ENCODE measurements at places on chromosomes 4 and X.

- DNase-seq, result no peak
Observed at GRCh38 chr4:6788123-6788522, 5.6 kb downstream of the KIAA0232 start.

DNA sequence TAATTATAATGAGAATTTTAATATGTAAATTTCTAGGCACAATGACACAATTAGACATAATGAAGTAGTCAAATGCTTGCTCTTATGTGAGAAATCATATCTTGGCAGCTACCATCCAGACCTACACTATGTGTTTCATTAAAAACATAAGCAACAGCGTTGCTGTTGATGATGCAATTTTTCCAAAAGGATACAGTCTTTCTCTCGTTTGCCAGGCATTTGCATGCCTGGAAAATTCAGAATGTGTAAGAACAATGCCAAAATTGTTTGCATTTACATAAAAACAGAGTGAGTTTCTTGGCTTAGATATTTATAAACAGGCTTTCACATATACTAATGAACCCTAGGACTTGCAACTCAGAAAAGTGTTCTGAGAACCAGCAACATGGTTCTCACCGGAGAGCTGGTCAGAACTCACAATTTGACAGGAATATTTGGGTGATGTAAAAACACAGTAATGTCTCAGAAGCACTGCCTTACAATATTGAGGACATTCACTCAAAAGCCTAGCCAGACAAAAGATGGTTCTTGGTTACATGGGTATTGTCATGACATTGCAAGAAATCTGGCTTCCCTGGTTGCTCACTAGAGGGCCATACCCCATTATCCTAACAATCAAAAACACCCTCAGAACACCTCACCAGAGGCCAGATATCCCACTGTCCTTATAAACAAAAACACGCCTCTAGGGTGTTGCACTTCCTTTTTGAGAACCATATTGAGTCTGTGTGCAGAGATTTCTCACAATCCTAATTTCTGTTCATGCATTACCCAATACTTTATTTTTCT, 1029.0 kb upstream of the AGA start:
- no peak for DNase-seq

- peak; percentile 4 for DNase-seq
Observed at GRCh38 chr4:184448821-184449220, 25.5 kb downstream of the IRF2 start.

GRCh38 chr4:147994076-147994475, 262.2 kb downstream of the ARHGAP10 start:
- no peak for DNase-seq

GRCh38 chr4:79292008-79292407, 33.9 kb downstream of the NAA11 start:
- no peak for DNase-seq

DNA sequence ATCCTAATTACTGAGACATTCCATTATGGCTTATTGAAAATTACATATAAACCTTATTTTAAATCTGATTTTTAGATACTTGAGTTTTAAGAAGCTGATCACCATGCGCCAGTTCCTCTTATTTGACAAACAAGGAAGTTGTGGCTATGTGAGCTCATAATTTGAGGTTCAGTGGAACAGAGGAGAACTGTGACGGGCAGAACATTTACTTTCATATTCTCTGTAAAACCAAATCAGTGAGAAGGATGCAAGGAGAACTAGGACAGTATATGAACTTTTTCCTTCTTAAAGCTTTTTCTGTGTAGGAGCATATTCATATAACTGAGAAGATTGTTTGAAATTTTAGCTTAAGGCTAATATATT, 25.3 kb downstream of the STIM2 start:
- DNase-seq, result peak; percentile 23

- no peak for DNase-seq
Observed at GRCh38 chr4:22502895-22503814, 12.7 kb downstream of the ADGRA3 start.

DNA sequence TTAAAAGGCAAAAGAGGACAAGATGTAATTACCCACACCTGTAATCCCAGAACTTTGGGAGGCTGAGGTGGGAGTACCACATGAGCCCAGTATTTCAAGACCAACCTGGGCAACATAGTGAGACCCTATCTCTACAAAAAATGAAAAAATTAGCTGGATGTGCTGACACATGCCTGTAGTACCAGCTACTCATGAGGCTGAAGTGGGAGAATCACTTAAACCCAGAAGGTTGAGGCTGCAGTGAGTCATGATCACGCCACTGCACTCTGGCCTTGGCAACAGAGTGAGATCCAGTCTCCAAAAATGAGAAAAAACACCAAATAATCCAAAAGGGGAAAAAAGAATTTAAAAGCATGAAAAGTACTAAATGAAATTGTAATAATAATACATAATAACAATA, 30.8 kb downstream of the NR0B1 start:
- peak; percentile 37 for DNase-seq

DNA sequence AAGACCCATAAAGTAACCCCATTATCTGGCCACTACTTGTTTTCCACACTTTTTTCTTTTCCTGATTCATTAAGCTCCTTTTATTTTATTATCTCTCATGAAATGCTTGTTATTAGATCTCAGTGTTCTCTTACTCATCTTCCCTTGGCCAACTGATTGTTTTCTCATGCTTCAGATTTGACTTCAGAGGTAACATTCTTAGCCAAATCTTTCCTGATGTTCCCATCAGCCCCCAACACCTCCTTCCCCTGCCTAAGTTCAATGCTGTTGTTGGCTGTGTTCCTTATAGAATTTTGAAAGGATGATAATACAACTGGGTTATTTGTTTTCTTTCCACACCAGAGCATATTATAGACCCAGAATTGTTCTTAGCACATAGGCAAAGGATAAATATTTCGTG, 75.6 kb downstream of the BMPR1B start:
- no peak for DNase-seq

GRCh38 chr4:127469542-127469941, 163.2 kb upstream of the INTU start:
- DNase-seq, result no peak

DNA sequence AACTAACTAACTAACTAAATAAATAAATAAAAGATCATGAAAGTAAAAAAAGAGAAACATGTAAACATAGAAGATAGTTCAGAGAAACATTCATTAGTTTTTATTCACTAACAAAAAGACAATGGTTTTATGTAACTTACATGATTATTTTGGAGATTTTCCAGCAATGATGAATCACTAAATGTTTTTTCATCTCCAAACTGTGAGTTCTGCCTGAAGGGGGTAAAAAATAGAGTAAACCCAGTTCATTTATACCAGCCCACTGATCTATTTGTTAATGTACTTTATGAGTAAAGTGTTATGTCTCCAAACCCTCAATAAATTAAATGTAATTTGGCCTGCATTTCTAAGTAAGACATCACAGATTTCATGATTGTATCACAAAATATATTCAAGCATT, 101.1 kb downstream of the ATP8A1 start:
- DNase-seq, result peak; percentile 16

DNA sequence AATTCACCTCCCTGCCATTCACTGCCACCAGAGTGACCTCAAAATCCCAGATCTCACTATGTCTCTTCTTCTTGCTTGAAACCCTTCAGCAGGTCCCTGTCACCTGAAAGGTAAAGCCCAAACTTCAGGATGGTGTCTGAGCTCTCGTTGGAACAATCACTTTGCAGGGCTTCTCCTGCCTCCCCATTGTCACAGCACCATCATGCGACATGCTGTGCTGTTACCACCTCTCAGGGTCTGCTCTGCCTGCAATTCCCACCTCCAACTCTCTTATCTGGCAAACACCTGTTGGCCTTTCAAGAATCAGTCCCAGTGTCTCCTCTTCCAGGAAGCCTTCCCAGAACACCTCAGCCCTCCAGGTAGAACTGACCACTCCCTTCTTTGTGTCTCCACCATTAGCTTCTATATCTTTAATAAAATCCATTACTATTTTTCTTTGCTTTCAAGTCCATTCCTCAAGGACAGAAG, 46.2 kb downstream of the SEL1L3 start:
- no peak for DNase-seq

GRCh38 chr4:138308356-138308755, 66.2 kb upstream of the SLC7A11 start:
- peak; percentile 2 for DNase-seq

DNA sequence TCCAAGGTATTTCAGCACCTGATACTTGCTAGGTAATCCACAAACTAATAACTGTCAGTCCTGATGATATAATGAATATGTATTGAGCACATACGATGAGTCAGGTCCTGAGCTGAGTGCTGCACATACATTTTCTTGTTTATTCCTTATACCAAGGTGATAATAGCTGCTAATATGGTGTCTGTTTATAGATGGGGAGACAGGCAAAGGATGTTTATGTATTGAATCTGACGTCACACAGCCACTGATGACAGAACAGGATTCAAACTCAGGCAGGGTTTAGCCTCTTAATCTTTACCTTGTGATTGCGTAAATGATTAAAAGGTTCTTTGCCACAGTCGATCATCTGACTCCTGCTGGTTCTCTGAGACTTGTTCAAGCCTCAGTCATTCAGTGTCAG, 609.9 kb upstream of the CPEB2 start:
- peak; percentile 10 for DNase-seq

DNA sequence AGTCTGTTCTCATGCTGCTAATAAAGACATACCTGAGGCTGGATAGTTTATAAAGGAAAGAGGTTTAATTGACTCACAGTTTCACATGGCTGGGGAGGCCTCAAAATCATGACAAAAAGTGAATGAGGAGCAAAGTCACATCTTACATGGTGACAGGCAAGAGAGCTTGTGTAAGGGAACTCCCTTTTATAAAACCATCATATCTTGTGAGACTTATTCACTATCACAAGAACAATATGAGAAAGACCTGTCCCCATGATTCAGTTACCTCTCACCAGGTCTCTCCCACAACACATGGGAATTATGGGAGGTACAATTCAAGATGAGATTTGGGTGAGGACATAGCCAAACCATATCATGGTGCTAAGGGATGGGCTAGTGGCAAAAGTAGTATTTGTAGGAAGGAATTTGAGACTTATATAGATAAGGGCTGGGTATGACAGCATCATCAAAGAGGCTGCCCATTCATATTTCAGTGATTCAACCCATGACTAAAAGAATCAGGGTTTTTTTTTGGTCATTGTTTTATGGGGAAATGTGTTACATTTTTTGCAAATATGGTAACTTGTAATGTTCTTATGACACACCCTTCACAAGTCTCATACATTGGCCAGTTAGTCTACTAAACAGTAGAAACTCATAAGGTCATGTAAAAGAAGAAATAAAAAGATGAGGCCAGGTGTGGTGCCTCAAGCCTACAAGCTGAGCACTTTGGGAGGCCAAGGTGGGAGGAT, 34.7 kb downstream of the NUP62CL start:
- DNase-seq, result no peak

GRCh38 chr4:17272154-17272553, 239.7 kb downstream of the QDPR start:
- DNase-seq, result no peak

DNA sequence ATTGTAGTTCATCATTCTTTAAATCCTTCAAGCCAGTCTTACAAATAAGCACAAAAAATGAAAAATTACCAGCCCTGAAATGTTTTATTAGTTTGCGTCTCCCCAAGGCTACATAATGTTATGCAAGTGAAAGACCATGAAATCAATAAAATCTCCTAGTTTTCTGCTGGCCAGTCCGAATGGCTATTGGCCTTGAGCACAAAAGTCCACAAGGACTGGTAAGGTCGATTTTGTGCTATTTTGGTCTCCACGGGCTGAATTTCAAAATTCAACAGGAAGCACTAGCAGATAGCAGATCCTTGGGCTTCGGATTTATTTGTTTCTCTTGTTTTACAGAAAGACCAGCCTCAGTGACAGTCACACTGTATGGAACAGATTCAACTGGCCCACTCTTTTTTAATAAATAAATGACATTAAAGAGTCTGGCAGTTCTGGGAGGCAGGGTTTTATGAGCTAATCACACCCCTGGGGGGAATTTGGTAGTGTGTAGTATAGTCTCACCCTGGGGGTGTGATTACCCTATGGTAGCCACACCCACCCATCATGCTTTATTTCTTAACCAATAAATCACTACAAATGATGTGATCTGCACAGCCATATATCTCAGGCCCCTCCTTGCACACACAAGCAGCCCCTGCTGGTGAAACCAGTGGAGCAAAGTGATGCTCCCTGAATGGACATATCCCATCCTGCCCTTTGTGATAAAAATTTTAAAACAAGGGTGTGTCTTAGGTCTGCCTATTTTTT, 51.1 kb upstream of the TMEM33 start:
- no peak for DNase-seq

DNA sequence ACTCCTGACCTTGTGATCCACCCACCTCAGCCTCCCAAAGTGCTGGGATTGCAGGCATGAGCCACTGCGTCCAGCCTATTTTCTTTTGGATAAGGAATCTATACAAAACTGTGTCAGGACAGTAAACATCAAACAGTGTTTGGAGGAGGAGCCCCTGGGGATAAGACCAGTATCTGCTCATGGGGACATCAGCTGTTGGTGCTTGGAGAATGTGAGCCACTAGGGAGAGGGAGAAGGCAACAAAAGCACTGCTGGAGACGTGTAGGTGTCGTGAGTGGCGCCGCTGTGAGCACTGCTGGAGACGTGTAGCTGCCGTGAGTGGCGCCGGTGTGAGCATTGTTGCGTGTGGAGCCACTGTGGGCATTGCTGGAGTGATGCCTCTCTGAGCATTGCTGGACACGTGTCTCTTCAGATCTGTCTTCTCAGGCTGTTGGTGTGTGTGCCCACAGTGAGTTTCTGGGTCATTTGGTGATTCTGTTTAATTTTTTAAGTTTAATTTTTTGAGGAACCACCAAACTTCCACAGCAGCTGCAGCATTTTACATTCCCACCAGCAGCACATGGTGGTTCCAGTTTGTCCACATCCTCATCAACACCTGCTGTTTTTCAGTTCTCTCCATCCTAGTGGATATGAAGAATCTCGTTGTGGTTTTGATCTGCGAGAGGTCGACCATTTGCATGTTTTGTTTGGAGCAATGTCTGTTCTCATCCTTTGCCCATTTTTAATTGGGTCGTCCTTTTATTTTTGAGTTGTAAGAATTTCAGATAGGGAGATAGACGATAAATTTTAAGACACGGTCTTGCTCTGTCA, 19.0 kb downstream of the DGKQ start:
- no peak for DNase-seq

GRCh38 chr4:167715176-167715575, 377.2 kb upstream of the ANXA10 start:
- no peak for DNase-seq

DNA sequence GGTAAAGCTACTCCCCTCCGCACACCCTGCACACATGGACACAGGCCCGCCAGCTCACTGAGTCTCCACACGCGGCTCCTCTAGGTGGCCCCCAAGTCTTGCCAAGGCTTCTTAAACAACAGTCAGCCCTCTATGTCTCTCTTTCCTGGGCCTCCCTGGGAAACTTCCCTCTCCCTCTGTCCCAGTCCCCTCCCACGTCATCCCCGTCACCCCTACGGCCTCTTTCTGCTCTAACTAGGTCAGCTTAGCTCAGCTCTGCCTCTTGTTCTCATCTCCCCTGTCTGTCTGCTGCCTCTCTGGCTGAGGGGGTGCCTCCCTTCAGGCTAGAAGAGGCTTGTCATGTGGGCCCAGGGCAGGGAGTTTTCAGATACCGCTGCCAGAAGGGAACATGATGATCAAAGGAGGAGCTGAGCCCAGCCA, 38.8 kb downstream of the SEPTIN6 start:
- no peak for DNase-seq
